CD8-positive, alpha-beta memory T cell (primary cell): ENCODE measurements at places on chromosomes 4 and X. TPM values are rescaled to one million over a fixed set of nuclear protein-coding genes. Genes with fewer than 3 reads are reported as not detected.
A peak's percentile ranks its signal among the peaks of the same experiment; 100 is the strongest.

GLRA2 gene
- polyA plus RNA-seq: not detected

SHISA3 gene
- polyA plus RNA-seq: not detected

RAI2 gene
- polyA plus RNA-seq: 0.32 TPM

FGG gene
- not detected for polyA plus RNA-seq

DNA sequence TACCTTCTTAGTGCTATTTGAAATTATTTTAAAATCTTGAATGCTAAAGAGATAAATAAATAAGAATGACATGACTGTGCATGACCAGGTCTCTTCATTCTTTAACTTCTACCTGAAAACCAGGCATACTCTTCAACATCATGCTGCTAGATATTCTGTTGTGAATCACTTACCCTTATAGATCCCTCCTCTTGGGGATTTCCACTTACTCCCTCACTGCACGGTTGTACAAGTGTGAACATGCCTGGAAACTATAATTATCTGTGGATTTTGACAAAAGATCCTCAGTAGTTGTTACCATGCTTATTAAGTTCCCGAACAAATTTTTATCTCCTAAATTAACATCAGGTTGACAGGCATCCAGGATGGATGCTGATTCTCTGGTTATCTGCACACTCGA is 54.3 kb downstream of the ADGRL3 start:
- no peak for DNase-seq

DNA sequence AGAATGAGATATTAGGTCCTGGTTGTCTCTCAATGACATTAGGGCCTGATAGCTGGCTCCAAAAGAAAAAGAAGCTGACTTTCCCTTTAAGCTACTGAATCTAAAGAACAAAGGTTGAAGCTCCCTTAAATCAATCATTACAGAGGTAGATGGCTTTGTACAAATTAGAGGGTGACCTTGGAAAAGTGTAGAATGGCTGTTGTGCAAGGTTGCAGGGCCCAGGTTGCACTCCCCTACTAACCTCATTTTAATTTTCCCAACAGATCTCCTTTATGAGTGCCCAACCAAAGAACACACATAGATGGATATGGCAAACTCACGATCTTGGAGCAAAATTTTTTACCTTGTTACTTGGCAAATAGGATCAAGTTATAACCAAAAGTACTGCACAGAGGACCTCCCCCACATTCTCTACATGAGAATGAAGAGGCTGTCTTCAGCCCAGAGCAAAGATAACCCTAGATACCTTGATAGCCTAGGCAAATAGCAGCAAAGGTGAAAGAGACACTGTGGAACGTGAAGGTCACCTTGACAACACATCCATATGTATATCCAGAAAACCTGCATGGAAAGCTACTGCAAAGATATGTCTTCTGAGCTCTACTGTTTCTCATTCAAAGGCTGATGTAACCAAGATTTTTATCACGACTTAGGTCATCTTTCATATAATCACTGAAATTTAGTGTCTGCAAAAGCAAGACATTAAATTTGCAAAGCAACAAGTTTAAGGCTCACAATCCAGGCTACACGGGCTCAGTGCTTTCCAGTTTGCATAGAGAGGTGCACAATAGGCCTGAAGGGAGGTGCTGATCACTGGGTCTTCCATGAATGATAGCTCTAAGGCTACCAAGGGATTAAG is 23.0 kb downstream of the KLB start:
- no peak for DNase-seq

- no peak for DNase-seq
Observed at GRCh38 chrX:97619499-97619898, 735.8 kb downstream of the RPA4 start.

- DNase-seq: no peak
Observed at GRCh38 chr4:48329193-48329592, 12.1 kb upstream of the SLAIN2 start.

DNA sequence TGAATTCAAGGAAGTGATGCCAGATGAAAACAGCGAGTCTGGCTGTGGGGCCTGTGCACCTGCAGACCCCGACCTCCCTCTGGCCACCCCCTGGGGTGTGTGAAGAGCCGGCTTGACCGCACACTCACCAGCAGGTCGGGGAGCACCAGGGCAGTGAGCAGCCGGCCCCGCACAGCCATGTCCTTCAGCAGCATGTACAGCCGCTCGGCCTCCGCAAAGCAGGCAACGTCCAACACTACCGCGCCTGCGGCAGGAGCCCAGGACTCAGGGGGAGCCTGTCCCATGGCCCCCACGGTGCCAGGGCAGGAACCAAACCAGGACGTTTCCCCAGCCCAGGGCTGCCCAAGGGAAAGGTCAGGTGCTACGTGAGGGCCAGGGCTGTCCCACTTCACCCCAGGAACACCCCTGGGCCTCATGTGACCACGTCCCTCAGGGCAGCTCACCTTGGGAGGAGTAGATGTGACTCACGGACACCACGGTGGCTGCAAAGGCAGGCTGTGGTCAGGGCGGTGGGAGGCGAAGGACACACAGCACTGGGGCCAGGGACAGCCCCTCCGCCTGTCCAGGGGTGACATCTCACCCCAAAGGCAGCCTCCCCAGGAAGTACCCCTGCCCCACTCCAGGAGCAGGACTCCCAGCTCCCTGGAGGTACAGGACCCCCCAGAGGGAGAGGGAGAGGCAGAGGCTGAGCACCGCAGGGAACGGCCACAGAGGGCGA is 8.2 kb downstream of the DGKQ start:
- DNase-seq: no peak

- no peak for DNase-seq
Observed at GRCh38 chr4:78613522-78614321, 62.2 kb downstream of the ANXA3 start.

- no peak for DNase-seq
Observed at GRCh38 chr4:52611030-52611555, 48.0 kb downstream of the USP46 start.

- DNase-seq: no peak
Observed at GRCh38 chr4:140343303-140343702, 30.1 kb upstream of the SCOC start.

DNA sequence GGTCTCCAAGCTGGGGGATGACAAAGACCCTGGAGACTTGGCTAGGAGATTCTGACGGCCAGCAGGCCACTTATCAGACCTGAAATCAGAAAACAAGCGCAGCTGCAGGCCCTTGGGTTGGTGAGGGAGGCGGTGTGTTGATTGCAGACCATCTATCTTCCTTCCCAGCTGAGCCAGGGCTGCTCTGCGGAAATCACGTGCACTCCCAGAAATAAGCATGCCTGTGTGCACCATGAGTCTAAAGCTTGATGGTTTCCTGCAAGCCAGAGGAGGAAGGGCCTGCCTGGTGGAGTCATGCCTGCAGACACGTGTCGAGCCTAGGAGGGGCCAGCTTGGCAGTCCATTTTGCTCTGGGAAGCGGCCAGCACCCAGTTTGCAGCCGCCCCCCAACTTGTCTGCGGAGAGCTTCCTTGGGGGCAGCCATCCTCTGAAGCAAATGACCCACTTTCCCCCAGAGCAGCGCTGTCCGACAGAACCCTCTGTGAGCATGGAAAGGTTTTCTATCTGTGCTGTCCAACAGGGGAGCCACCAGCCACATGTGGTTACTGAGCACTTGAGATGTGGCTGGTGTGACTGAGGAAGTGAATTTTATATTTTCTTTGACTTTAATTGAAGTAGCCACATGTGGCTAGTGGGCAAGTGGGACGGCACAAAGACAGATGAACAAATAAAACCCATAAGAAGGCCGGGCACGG is 175.7 kb upstream of the BCOR start:
- no peak for DNase-seq

GRCh38 chrX:70439016-70439415 is 5.6 kb upstream of the DLG3 start:
- DNase-seq: no peak

DNA sequence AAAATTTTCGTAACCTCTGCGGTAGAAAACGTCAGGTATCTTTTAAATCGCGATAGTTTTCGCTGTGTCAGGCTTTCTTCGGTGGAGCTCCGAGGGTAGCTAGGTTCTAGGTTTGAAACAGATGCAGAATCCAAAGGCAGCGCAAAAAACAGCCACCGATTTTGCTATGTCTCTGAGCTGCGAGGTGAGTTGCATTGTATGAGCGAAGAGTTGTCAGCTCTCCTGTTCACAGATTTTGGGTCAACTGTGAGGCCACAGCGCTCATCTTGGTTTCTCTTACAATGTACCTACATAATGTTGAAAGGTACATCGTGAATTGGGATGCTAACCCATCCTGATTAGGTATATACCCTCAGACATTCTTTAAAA is 486 bp downstream of the CLCN3 start:
- DNase-seq: no peak

GRCh38 chr4:76898949-76899645 is 1.2 kb upstream of the SOWAHB start:
- DNase-seq: no peak

- no peak for DNase-seq
Observed at GRCh38 chr4:55949482-55949802, 697 bp downstream of the CEP135 start.

DNA sequence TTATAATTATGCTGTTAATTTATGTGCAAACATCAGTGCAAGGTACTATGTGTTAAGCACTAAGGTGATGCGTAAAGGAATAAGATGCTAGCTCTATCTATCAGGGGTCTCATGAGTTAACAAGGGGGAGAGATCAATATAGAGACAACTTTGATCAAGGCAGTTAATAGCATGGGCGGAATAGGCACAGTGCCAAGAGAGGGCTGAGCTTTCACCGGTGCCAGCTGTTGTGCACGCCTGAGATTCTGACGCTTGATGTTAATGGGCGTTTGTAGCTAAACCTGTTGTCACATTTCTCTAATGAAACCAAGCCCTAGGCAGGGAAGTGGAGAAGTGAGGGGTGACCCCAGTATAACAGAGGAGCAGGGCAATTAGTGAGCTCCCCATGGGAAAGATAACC is 86.0 kb upstream of the NMU start:
- DNase-seq: no peak

- DNase-seq: no peak
Observed at GRCh38 chrX:773292-774025, 142.9 kb downstream of the SHOX start.

DNA sequence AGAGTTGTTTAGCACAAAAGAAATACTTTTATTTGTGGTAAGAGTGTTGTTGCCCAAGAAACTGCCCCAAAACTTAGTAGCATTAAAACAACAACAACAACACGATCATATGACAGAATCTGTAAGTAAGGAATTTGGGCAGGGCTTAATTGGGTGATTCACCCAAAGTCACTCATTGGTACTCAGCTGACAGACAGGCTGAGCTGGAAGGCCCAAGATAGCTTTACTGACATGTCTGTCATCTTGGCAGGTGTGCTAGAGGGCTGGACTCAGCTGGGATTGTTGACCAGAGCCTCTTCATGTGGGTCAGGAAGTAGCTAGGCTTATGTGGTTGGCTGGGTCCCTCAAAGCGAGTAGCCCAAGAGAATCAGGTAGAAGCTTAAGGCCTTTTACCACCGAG is 52.3 kb downstream of the KIAA0232 start:
- no peak for DNase-seq

- no peak for DNase-seq
Observed at GRCh38 chr4:76558396-76559235, 123.6 kb downstream of the SHROOM3 start.

DNA sequence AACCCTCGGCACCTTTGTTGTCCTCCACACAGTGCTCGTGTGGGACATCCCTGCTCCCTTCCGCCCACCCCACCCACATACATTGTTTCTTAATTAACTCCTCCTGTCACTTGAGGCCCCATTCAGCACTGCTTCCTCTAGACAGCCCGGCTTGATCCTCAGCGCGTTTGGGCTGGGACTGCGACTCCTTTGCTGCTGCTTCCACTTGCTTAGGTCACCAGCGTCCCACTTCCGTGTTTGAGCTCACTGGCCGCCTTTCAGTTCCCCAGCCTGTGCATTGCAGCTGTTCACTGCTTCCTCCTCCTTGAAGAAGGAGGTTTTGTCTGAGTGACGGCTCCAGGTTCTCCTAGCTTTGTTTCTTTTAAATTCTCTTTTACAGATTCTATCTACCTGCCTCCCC is 16.1 kb downstream of the RNF4 start:
- peak; percentile 65 for DNase-seq
